ENCODE measurements at places on chromosomes 7 and 10.
A peak's percentile ranks its signal among the peaks of the same experiment; 100 is the strongest.

- no peak for DNase-seq
Measured at GRCh38 chr7:6290319-6290741, 17.9 kb upstream of the CYTH3 start.

GRCh38 chr7:15430911-15431310, 130.9 kb downstream of the AGMO start:
- DNase-seq: no peak

DNA sequence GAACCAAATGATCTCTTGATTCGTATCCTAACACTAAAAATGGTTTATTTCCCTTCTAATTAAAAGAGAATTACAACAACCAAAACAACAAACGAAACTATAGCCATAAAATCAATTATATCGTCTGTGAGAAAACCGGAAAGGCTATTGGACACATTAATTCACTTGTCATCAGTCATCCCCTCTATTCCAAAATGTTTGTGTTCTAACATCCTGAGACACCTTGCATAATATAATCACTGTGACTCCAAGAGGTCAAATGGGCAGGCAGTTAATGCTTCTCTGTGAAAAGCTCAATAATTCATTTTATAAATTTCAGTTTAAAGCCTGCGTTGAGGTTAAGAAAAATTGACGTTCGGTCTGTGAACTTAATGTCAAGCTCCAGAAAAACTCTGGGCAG, 463 bp upstream of the LRRTM3 start:
- DNase-seq: no peak

GRCh38 chr10:49303711-49304110, 4.7 kb downstream of the C10orf71 start:
- DNase-seq: no peak

- no peak for DNase-seq
Measured at GRCh38 chr7:134842886-134843430, 63.5 kb downstream of the CALD1 start.

- DNase-seq: peak; percentile 59
Measured at GRCh38 chr7:94355454-94355853, 39.2 kb upstream of the COL1A2 start.

- DNase-seq: no peak
Measured at GRCh38 chr7:78828317-78828716, 625.1 kb downstream of the MAGI2 start.

GRCh38 chr7:37960483-37960882, 40.0 kb downstream of the EPDR1 start:
- no peak for DNase-seq

DNA sequence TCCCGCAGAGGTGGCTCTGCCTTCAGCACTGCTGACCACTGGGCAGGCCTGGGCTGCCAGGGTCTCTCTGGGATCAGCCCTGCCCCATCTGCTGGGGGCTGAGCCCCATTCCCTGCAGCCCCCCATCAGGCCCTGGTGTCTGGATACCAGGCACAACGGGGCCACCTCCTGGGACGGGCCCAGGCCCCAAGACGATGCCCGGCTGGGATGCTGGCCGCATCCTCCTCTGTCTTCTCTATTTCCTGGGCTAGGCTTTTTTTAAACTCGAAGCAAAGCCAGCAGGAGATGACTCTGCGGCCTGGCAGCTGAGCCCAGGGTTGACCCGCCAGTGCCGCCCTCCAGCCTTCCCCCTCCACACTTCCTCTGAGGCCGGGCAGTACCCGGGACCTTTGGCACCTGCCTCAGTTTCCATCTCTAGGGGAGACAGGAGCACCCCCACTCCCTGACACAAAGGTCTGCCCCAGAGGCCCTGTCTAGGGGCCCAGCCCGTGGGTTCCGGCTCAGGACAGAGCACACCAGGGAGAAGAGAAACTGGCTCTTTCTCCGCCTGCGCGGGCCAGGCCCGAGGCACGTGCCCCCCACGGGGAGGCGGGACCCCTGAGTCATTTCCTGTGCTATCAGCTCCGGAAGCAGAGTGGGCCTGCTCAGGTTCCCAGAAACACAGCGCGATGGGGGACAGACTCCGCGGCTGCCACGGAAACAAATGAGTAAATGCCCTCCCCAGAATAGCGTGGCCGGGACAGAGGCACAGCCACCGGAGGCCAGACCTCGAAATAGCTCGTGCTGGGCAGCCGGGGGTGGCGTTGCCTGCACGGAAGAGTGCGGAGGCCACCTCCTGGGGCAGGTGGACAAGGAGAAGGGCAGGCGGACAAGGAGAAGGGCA, 84.6 kb upstream of the PDGFA start:
- DNase-seq: no peak

DNA sequence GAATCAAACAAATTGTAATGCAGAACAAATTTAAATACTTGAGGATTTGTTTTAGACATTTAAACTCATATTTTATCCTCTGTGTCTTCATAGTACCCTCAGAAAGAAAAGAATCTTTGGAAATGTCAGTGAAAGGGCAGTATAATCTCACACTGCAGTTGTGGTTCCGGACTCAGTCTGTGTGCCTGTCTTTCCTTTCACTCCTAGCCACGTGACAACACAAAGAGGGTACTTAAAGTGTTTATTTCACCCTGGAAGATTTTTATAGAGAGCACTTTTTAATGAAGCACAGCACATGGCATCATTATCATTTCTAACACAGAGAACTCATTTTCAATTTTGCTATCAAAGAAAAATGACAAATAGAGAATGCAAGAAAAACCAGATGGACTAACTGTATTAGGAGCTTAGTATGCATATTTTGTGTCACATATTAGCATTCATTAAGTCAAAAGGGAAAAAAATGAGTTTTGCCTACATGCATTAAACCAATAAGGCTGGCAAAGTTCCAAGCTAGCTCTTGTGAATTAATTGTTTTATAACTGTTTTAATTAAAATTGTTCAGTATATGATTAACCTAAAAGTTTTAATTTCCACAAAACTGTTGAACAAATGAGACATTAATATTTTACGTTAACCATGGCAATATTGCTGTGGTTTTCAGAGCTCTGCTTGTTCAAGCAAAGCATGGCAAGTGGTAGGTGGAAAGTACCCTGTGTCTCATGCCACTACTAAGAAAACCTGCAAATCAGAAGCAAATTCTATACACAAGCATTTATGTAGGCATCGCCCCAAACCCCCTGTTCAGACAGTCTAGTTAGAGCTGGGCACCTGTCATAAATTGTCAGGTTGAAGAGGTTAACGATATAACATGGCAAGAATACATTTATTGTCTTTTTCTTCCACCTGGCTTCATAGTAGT, 65.9 kb downstream of the AUTS2 start:
- no peak for DNase-seq

- DNase-seq: no peak
Measured at GRCh38 chr10:86888585-86889381, 68.6 kb downstream of the MMRN2 start.

GRCh38 chr10:20988357-20988983, 91.4 kb upstream of the NEBL start:
- peak; percentile 35 for DNase-seq

- no peak for DNase-seq
Measured at GRCh38 chr7:127873151-127873550, 158.1 kb downstream of the LRRC4 start.

GRCh38 chr7:32104766-32105165, 34.6 kb upstream of the PDE1C start:
- DNase-seq: no peak

DNA sequence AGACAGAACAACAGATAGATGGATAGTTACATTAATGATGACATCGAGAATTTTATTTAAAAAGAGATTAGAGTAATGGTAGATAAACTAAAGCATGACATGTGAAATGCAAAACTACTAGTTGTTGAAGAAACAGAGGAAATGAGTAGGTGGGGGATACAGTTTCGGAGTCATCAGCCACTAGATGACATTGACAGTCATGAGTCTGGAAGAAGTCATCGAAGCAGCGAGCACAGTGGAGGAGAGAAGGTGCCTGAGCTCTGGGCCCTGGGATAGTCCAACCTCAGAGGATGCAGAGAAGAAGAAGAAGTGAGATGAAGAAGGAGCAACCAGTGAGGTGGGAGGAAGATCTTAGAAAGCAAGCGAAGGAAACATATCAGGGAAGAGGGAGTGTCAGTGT, 20.2 kb upstream of the SEC61A2 start:
- no peak for DNase-seq

GRCh38 chr10:97224483-97225435, 39.0 kb upstream of the SLIT1 start:
- DNase-seq: no peak

GRCh38 chr7:67406976-67407375, 410.3 kb downstream of the TYW1 start:
- DNase-seq: no peak

- DNase-seq: no peak
Measured at GRCh38 chr10:101643546-101643945, 51.4 kb downstream of the FBXW4 start.

DNA sequence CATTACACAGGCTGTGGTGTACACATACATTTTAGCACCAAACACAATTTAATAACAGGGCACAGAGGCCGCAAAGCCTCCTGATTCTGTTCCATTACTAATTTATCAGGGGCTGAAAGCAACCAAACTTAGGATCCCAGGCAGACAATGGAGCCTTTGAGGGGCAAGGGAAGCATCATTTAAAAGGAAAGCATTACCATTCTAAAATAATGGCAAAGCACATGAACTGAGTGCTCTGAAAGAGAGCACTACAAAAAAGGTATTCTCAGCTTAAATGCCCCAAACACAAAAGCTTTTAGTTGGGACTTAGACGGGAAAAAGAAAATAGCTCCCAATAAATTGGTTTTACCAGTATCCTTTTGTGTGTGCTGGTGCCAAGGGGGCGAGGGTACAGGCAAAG, 282.0 kb upstream of the ETV1 start:
- no peak for DNase-seq

GRCh38 chr10:6445671-6446316, 134.3 kb downstream of the PRKCQ start:
- DNase-seq: no peak

GRCh38 chr10:120979435-120980278, 128.5 kb downstream of the WDR11 start:
- no peak for DNase-seq

DNA sequence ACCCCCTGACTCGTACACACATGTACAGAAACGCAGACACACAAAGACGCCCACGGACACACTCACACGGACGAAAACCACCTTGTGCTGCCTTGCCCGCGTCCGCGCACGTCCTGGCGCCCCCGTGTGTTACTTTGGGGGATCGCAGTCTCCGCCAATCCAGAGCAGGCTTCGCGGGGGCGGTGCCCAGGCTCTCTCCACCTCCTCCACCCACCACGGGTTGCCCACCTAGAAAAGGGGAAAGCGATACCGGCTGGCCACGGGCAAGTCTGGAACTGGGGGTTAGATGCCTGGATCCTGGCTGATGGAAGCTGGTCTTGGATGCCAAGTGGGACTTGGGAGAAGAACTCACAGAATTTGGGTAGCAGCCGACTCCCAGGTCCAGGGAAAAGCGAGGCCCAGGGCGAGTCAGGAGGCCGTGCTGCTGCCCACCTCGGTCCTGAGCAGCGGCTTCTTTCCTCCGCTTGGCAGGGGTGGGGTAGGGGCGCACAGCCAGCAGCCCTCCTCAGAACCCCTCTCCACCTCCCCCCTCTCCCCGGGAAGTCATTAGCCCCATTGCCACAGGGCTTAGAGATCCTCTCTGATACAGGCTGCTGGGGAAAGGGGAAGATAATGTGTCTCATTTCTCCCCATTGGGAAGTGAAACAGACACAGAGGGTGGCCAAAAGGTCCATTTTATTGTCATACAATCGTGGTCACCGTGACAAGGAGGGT, 4.6 kb upstream of the VGF start:
- no peak for DNase-seq

- DNase-seq: no peak
Measured at GRCh38 chr7:130894909-130895750, 161.1 kb upstream of the KLF14 start.

DNA sequence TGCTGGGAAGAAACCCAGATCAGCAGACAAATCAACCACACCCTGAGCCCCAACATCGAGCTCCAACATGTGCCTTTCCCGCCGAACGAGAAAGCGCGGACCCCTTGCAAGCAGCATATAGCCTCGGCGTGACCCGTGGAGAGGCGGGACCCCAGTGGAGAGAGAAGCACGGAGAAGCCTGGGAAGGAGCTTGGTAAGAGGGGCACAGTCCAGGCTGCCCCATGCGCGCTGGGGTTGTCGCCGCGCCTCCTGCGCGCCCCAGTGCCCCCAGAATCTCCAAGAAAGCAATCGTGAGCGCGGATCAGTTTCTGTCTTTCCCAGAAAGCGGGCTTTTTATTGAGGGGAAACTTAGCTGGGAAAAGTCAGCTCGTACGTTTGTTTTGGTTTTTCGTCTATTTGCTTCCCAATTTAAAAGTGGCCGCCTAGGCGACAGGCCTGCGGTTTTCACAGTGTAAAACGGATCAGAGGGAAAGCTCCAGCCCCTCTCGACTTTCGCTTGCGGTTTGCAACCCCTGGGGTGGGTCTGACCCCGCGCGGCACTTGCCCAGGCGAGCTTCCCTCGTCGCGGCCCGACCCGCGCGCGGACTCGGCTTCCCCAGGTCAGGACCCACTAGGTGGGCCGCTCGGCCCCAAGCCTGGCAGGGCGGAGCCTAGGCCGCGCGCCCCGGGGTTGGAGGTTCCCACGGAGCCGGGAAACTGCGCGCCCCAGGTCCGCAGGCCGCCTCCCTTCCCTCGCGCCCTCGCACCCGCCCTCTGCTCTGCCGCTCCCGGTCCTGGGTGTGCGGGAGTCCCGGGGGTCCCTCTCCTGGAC, 31.1 kb downstream of the SKIDA1 start:
- DNase-seq: no peak

GRCh38 chr7:68423356-68423755, 1174.9 kb upstream of the AUTS2 start:
- no peak for DNase-seq

DNA sequence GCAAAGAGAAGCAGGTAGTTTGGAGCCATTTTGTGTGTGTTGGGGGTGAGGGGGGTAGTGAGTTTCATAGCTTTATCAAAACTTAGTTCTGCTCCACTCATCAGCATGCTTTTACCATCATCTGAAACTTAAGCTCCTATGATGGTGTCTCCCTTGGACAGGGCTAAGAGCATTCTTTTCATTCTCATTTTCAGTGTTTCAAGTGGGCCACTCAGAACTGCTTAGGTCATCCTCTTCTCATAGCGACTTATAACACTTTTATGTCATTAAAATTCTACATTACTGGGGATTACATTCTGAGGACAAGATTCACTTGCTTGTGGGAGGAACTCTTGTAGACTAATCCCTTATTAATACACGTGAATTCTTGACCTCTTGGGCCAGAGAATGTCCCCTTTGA, 649.4 kb downstream of the SUGCT start:
- no peak for DNase-seq

GRCh38 chr10:56624082-56624481, 263.0 kb upstream of the ZWINT start:
- DNase-seq: no peak
